T-helper 2 cell treated with Interferon-gamma antibody and Interleukin-4, amounts not matched to agents 5 μg/mL and 100 μg/mL, for 36 hours (primary cell): ENCODE measurements at places on chromosomes 12 and 14.

- DNase-seq: no peak
Observed at GRCh38 chr14:79585845-79586244, 625.5 kb downstream of the DIO2 start.

DNA sequence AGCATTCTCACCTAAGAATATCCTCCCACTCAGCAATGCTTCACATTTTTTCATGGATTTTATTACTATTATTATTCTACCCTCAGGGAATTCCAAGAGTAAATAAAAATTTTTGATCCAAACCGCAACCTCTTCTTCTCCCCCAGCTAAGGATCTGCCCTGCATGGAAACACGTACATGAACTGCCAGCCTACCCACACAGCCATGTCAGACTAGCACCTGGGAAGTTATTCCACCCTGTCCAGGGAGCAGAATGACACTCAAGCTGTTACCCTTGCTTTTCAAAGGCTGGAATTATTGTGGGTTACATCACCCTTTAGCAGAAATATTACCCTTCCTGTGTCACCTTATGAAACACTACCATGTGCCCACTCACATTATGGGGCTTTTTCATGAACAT is 227.3 kb upstream of the USP15 start:
- DNase-seq: no peak

GRCh38 chr12:103114296-103115055 is 157.0 kb downstream of the ASCL1 start:
- DNase-seq: no peak

DNA sequence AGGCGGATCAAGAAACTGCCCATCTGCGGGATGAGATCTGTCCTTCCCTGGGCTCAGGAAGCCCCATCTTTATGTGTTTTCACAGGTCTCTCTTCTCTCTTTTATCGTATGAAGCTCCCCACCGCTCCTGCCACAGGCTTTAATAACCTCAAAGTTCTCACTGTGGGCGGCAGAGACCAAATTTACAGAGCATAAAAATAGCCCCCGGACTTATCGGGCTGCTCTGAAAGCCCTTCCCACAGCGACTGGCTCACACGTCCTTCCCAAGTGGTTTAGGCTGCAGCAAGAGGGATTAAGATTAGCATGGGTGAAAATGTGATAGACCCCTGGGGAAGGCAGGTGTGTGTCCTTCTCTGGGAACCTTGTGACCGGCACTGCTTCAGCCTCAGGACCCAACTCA is 47.8 kb downstream of the TESC start:
- DNase-seq: no peak

GRCh38 chr12:91667694-91668093 is 478.0 kb downstream of the BTG1 start:
- no peak for DNase-seq

GRCh38 chr14:79584679-79585078 is 626.6 kb downstream of the DIO2 start:
- no peak for DNase-seq

DNA sequence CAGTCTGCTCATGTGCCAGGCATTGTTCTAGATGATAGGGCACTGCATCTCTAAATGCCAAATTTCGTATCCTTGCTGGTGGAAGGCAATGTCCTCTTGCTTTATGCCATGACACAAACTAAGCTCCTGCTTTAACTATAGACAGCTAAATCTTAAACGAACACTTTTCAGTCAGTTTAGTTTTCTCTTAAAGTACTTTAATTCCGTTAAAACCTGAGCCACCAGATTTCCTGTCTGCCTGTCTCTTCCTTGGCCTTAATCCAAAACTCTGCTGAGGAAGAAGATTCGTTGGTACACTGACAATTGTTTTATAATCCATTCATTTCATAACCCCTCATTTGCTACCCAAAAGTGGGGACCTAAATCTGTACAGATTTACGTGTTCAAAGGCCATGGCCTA is 194.4 kb upstream of the BCL2L14 start:
- no peak for DNase-seq

DNA sequence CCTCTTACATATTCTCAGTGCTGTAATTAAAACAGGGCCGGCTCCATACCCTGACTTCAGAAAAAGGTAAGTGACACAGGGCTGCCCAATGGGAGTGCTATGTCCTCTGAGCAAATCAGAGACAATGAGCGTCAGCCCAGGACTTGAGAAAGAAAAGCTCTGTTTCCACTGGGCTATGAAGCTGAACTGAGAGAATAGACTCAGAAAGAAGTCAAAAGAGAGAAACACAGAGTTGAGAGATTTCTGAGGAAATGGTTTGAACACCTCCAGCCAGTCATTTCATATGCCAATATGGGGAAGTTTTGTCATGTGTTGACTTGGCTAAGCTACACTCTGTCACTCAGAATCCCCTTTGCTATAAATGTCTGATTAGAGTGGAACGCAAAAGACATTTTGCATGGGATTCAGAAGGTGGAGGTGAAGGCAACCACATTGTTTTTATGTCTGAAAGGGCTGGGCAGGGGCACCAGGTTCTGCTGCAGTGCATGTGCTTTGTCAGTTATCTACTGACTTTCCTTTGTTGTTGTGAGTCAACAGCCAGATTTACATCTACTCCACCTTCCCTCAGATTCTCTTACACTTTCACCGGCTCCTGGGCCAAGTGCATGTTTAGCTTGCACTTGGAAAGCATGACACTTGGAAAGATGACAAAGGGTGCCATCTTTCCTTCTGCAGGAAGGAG is 313.3 kb downstream of the DUSP6 start:
- peak; percentile 53 for DNase-seq

- no peak for DNase-seq
Observed at GRCh38 chr14:32728976-32729375, 209.7 kb upstream of the NPAS3 start.

DNA sequence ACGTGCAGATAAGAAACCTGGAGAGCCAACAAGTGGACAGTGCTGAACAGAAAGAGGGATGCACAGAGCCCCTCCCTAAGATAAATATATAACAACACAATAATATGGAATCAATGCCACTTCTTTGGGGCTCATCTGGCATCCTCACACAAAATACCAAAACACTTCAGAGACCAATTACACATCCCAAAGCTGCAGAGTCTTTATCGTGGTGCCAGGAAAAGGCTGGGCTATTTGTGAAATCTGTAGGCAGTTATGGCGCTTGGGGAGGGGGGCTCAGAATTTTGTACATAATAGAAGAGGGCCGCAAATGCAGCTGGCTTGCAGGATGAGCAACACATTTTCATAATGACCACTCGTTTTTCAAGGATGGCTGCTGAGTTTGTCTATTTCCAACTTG is 160.4 kb upstream of the NOS1 start:
- no peak for DNase-seq

DNA sequence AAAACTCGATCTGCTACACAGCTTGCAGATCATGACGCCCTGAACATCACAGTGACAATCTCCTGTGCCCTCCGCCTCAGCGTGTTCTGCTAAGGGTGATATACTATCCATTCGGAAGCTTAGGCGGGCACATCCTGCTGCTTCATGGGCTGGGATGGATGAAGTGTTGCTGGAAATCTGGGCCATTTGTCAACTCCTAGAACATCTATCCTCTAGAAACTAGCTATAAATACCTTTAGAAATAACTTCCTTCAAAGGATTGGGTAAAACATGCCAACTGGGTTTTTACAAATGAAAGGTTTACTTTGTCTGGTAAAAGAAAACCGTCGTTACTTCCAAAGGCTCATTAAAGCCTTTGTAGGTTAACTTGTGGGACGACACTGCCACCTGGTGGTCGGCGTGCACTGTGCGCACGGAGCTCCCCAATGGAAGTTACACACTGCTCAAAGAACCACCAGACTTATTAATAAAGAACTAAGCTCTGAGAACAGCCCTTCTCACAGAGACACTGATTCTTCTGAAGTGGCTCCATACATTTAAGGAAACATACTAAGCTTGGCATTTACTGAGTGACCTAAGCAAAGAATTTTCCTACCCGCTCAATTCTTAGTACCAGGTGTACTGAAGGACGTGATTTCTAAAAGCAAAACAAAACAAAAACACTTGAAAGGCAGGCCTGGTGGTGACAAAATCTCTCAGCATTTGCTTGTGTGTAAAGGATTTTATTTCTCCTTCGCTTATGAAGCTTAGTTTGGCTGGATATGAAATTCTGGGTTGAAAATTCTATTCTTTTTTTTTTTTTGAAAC is 21.6 kb upstream of the CACNA2D4 start:
- DNase-seq: peak; percentile 70

DNA sequence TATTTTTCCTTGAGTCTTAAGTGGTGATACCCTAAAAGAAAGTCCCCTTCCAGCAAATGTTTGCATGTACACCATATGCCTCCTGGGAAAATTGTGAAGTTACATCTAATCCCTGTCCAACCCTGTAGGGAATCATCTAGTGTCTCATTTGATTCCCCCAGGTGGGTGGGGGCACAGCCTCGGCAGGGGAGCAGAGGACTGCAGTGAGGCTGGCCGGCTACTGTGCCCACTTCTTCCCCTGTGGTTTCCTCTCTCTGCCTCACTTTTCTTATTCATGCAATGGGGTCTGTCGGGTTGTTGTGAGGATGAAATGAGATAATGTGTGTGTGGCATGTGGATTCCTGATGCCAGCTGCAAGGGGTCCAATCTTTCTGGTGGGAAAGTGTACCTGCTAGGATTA is 6.0 kb downstream of the PAPLN start:
- DNase-seq: no peak

- DNase-seq: no peak
Observed at GRCh38 chr12:131550121-131550520, 160.8 kb upstream of the SFSWAP start.

GRCh38 chr14:104326848-104327247 is 188.5 kb downstream of the KIF26A start:
- DNase-seq: no peak

- no peak for DNase-seq
Observed at GRCh38 chr14:51436630-51437029, 196.6 kb downstream of the TMX1 start.

DNA sequence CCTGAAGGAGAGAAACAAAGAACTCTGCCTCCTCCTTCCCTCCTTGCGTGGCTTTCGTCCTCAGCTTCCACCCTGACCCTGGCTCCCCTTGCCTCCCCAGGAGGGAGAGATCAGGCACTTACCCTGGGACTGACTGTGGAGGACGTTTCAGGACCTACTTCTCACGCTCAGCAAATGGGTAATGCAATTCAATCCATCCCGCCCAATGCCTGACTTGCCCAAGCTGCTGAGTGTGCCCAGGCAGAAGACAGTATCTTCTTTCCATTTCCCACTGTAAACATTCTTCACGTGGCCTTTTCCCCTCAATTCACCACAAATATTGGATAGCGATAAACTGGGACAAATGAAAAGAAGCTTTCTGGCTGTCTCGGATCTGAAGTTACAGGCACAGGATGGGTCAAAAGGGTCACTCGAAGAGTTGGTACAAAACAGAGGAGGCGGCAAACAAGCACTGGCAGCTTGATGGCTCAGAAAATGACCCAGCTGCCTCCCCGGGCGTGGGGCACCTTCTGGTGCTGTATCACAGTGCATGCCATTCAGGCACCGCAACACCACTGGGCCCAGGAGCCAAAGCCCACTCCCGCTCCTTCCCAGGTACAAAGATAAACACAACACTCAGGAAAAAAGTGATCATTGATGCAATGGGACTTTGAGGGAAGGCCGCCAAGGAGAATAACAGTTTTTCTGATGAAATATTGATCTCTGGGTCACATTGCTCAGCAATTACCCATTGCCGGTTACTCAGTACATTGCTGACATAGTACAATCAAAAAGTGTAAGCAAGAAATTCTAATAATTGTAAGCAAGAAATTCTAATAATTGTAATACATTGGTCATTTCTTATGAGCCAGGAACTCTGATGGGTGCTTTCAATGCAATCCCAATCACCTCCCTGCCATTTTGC is 65.8 kb downstream of the TRIM9 start:
- no peak for DNase-seq

DNA sequence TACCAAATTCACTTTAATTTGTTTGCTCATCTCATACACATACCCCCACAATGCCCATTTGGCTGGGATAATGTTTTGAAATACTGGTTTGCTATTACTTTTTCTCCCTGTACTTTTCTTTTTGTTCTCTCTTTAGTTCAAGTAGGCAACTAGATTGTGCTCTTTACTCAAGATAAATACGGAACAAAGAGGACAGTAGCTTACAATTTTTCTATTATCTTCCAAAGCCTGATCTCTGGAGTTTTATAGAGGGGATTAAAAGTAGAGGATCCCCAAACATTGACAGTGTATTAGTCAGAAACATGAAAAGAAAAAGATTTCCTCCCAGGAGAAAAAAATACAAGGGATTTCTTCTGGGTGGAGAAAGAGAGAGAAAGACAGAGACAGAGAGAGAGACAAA is 102.1 kb upstream of the FSCB start:
- no peak for DNase-seq

DNA sequence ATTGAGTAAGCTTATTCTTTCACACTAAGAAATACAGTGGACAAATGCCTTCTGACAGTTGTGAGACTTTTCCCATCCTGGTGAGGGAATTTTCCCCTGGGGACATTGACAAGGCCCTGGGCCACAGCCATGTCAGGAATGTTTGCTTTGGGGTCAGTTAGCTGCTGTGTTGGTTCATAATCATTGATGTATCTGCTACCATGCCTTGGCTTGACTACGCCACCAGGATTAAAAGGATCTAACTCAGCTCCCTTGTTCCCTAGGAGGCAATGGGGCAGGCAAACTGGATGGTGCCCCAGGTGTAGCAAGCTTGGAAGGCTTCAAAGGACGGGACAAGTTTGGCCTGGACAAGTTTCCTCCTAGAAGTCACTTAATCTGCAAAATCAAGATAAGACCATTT is 3.1 kb upstream of the CCDC88C start:
- DNase-seq: no peak

GRCh38 chr12:75288860-75289259 is 41.3 kb downstream of the CAPS2 start:
- no peak for DNase-seq

- DNase-seq: no peak
Observed at GRCh38 chr12:15613981-15614380, 175.2 kb downstream of the EPS8 start.

- peak; percentile 32 for DNase-seq
Observed at GRCh38 chr14:101705733-101706508, 55.6 kb upstream of the PPP2R5C start.

GRCh38 chr12:46387670-46388069 is 15.1 kb upstream of the SLC38A2 start:
- DNase-seq: peak; percentile 41

DNA sequence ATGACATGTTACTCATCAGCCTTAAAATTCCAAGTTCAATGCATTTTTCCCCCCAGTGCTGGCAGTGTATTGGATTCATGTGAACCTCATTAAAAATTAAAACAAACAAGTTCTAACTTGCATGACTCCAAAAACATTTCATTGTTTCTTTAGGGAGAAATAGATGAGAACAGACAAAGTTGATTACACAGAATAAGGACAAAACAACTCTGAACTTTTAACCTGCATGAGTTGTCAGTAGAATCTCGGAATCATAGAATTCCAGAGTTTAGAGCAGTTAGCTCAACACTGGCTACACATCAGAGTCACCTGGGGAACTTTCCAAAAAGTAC is 127.5 kb downstream of the TMX1 start:
- no peak for DNase-seq

GRCh38 chr12:27237790-27238771 is 6.0 kb upstream of the STK38L start:
- DNase-seq: peak; percentile 20

GRCh38 chr14:103366741-103367140 is 18.5 kb upstream of the MARK3 start:
- DNase-seq: no peak
